ENCODE measurements at places on chromosomes 1 and 21.

DNA sequence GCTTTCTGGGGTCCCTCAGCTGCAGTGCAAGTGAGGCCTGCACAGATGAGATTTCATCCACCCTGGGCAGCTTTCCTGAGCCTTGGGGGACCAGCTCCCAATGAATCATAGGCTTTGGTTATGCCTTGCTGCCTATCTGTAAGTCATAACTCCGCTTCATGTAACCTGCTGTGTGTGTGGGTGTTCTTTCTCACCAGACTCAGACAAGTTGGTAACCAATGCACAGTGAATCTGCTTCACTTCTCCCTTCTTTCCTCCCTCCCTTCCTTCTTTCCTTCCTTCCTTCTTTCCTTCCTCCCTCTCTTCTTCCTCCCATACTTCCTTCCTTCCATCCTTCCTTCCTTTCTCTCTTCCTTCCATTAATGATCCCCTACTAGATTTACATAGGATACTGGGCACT lies 34.4 kb upstream of the PSMB2 start:
- no peak for DNase-seq

GRCh38 chr1:229336345-229336744 lies 6.5 kb downstream of the CCSAP start:
- DNase-seq = no peak

DNA sequence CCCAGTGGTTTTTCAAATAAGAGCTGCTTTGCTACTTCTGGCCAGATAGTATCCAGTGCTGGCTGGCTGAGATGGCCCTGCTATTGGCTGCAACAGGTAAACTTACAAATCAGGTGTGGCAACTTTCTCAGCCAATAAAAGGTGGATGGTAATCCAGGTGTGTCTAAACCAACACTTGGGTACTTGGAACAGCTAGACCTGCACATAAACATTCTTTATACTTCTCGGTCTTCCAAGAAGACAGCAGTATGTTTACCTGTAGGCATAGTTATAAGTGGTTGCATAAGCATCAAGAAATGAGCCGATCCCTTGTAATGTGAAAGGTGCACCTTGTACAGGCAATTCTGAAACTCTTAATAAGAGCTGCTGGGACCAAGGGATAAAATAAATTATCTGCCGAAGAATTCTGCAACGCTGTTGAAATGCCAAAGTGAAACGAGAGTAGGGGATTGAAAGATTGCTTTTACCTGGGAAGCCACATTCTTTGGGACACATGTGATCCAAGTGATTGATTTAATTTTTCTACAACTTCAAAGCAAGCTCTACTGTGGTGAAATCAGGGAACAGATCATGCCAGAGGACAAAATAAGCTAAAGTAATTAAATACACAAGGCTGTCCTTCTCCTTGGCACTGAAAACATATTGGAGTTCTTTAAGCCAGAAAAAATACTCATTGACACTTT lies at the start of gene CLDN8:
CLDN8 (minus strand) TSS at position 57 of the 683 bp plus-strand sequence. CDS start 172 bp downstream, outside the sequence.
- DNase-seq = no peak

- no peak for DNase-seq
These were observed at the start of gene TMCO2 for GRCh38 chr1:40247655-40248054. Gene TMCO2, plus strand, starts transcription at chr1:40247937. Its CDS starts 57 bp downstream, at chr1:40247994.

- no peak for DNase-seq
These were observed 714 bp downstream of the DFFA start for GRCh38 chr1:10471411-10472219.

GRCh38 chr1:109498161-109498801 lies 4.4 kb downstream of the CYB561D1 start:
- DNase-seq = no peak

- no peak for DNase-seq
These were observed 905 bp downstream of the BARHL2 start for GRCh38 chr1:90716243-90716551.

- no peak for DNase-seq
These were observed 14.1 kb downstream of the HNRNPU start for GRCh38 chr1:244850099-244850852.

DNA sequence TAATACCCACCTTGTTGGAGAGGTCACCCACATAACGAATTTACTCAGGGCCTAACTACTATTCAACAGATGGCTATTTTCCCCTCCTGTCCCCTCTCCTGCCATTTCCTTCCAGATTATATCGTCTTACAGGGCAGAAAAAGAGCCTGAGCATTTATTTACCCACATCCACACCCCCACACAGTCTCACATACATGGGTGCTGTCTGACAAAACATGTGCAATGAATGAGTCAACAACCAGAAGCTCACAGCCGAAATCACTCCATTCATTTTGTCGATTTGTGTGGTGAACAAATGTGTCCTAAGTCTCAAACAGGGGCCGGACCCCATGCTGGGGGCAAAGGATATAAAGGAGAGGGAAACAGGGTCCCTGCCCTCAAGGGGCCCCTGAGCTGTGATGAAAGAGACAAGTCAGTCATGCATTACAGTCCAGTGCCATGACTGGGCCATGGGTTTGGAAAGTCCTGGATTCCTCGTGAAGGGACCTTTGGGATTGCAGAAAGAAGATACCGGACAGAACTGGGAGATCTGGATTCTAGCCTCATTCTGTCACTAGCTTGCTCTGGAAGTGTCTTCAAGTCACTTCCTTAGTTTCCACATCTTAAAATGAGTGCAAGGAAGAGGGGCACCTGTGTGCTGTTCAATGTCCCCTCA lies 16.4 kb upstream of the ZNF683 start:
- DNase-seq = no peak

- DNase-seq = no peak
These were observed 50.6 kb downstream of the LHX4 start for GRCh38 chr1:180280617-180281016.

- no peak for DNase-seq
These were observed 201.1 kb upstream of the POGK start for GRCh38 chr1:166638137-166638536.

DNA sequence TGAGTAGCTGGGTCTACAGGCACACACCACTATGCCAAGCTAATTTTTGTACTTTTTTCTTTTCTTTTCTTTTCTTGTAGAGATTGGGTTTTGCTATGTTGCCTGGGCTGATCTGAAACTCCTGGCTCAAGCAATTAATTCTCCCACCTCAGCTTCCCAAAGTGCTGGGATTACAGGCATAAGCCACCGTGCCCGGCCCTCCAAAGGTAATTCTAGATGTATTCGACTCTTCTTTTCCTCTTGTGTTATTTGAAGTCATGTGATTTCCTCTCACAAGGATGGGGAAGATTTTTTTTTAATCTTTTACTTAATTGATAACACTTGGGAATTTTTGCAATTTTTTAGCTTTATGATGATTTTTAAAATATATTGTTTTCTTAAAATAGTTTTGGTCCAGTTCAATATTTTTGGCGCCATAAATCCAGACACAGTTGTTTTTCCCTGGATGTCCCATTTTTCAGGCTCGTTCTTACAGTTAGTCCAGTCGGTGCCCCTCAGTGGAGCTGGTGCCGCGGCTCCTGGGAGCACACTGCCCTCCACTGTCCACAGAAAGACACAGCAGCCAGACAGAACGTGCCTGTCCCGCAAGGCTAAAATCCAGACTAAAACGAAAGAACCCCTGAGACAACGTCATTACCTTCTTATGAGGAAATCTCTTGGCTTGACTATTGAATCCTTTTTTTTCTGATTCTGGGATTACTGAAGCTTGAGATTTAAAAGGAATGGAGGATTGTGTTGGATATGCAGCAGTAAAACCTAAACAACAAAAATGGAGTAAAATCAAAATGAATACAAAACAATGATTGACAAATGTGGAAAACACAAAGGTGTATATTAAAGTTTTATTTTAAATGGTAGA lies 22.4 kb downstream of the STPG1 start:
- peak; percentile 39 for DNase-seq

- DNase-seq = no peak
These were observed 64.6 kb upstream of the C1orf21 start for GRCh38 chr1:184322253-184322652.

- DNase-seq = no peak
These were observed 33.2 kb downstream of the SLC35D1 start for GRCh38 chr1:67020765-67021164.

- no peak for DNase-seq
These were observed 603.5 kb upstream of the ADAMTS5 start for GRCh38 chr21:27570306-27570868.

- DNase-seq = no peak
These were observed 47.8 kb downstream of the CHML start for GRCh38 chr1:241592273-241592958.
